Suppressor macrophage treated with lipopolysaccharide for 1 hour (primary cell): ENCODE measurements at places on chromosomes 6 and 20.

DNA sequence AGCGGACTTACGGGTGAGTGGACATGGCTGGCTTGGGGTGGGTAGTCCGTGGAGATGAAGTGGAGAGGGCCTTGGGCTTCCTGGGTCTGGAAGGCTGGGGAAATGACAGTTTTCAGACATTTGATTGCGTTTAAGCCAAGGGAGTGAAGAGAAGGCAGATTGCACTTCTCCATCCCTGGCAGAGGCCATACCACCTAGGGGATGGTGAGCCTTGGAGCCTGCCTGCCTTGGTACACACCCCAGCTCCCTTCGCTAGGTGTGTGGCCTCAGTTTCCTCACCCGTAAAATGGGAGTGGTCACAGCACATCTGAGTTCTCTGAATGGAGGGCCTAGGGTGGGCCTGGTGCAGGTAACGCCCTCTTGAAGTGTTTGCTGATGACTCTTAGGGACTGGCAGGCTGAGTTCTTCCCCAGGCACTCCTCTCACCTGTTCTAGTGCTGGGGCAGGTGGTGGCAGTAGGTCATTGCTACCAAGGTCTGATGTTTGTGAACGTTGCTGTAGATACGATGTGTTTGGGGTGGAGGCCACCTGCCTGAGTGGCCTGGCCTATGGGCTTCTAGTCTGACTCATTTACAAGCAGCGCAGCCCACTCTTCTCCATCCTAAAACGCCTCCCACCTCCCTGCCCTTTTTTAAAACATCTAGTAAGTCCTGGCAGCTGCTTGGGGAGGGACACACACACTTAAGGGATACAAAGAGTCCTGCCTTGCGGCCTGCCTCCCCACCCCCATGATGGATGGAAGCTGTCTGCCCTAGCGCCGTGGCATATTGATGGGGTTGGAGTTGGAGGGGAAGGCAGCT is 2.3 kb downstream of the RBM38 start:
- no peak for DNase-seq

- DNase-seq: no peak
Measured at GRCh38 chr6:24887545-24888140, 48.1 kb downstream of the RIPOR2 start.

GRCh38 chr6:157688960-157689599 is 134.0 kb upstream of the SNX9 start:
- DNase-seq: no peak

- peak; percentile 25 for DNase-seq
Measured at GRCh38 chr6:43669050-43669921, 18.3 kb downstream of the MRPS18A start.

DNA sequence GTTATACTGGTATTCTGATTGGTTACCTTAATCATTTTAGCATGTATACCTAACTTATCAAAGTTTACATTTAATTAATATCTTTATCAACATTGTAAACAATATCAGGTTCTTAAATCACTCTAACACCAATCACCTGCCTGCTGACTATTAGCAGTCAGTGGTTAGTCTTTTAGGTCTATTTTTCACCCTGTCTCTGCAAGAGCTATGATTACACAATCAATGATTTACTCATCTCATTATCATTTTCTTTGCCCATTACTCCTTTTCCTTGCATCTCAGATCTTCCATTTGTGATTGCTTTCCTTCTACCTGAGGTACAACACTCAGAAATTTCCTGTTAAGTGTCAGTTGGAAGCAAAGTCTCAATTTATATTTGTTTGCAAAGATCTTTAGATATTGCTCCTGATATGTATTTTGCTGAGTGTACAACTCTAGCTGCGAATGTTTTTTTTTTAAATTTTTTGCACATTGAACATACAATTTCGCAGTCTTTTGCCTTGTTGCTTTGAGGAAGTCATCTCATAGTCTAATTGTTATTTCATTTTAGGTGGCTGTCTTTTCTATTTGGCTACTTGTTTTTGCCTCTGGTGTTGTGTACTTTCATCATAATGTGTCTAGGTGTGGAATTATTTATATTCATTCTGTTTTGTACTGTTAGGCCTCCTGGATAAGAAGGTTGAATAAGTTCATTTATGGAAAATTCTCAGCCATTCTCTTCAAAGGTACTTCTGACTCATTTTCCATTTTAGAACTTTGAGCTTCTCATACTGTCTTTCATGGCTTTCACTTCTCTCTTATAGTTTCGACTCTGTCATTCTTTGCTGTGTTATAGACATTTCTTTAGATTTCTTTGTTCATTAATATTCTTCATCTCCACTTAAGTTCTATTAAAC is 104.9 kb upstream of the CEP162 start:
- no peak for DNase-seq
